MG63 (cell line): ENCODE measurements at places on chromosomes 2 and 18. TPM values are rescaled to one million over a fixed set of nuclear protein-coding genes. Genes with fewer than 3 reads are reported as not detected.

DNA sequence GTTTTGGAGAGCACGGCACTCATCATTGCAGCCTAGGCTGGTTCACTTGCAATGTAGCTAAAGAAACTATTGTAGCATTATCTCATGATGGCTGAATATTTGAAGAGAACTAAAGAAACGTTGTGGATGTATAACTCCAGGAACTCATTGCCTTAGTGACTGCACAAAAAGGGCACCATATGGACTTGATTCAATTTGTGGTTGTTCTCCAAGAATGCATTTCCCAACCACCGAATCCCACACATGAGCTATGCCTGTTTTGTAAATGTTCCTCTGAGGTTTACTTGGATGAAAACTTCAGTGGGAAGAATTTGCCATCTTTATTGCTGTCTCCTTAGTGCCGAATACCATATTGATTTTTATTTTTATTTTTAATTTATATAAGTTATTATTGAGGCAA, 43.5 kb downstream of the DOK6 start:
- no peak for DNase-seq

DNA sequence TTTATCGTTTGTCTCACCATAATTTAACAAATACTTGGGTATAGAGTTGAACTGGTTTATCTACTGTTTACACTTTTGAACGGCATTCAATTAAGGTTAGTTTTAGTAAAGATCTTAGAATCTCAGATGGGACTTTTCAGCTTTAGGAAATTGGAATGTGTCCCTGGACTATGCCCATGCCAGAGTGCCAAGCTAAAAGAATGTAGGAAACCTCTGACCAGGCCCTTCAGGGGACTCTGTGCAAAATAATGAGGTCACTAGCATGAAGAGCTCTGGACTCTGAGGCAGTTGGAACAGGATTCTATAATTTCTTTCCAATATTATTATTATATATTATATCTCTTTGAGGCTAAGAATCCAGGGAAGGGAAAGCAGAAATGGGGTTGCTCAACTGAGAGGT, 13.5 kb downstream of the DIS3L2 start:
- DNase-seq = no peak

DNA sequence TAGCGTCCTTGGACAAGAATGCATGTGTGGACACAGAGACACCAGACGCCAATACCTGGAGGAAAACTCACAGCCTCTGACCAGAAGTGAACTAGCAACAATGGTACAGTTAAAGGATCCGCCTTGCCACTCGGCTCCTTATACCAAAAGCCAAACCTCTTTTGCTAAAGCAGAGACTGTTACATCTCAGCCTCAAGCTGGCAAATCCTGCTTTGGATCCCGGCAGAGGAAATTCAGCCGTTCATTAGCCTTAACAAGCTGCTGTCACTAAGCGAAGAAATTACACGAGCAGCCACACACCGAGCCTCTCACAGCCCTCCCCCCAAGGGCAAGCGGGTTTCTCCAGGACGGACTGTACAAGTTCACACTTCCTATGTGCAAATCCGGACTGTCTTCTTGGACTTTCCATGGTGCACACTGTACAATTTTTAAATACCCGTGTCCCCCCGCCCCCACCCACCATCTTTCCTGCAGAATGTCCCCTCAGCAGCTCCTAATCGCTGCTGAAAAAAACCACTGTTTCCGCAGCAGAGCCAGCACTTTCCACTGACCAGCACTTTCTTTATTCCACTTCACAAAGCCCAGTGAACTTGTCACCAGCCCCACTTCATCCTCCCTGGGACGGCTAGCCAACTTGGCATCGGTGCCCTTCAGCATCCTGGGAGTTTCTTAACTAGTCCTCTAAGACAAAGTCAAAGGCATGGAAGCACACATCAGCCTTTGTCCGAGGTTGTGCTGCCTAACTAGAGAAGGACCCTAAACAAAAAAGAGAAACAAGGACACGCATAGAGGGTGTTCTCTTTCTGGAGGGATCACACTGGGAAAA, 1.5 kb downstream of the KLF7 start:
- DNase-seq = peak; percentile 38

- no peak for DNase-seq
These were observed 107.8 kb upstream of the LTBP1 start for GRCh38 chr2:32838949-32839348.

GRCh38 chr2:114368705-114369104, 73.7 kb upstream of the DPP10 start:
- no peak for DNase-seq

DNA sequence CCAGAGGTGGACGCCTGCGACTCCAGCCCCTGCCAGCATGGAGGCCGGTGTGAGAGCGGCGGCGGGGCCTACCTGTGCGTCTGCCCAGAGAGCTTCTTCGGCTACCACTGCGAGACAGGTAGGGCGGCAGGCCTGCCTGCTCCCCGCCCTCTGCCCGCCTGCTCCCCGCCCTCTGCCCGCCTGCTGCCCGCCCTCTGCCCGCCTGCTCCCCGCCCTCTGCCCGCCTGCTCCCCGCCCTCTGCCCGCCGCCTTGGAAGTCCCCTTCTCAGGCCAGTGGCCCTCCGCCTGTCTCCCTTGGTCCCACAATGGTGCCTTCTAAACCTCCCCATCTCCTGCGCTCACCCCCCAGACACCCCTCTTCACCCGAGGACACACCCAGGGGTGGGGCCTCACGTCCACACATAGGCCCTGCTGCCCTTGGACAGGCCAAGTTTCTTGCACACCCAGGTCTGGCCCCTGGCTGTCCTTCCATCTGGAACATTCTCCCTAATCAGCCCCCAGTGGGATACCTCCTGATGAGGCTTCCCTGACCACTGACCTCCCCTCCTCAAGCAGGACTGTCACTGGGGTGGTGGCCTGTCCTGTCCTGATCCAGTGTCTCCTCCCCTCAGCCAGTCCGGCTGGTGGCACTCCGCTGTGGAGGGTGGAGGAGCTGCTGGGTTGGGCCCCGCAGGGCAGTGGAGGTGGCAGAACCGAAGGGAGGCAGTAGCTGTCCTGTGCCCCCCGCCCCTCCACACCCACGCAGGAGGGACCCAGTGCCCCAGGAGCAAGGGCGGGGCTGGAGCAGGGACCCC, 37.9 kb downstream of the MTERF4 start:
- DNase-seq = no peak

DNA sequence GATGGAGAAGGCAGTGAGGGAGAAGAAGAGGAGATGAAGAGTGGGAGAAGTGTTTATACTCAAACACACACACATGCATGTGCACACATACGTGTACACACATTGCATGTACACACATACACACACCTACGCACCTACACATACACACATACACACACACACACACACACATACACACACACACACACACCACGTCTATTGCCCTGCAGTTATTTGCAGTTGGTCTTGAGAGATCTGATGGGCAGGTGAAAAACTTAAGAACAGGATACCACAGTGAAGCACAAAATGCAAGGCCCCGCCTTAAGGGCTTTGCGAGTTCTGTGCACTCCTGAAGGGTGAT, 190.2 kb downstream of the MYCN start:
- DNase-seq = no peak

GRCh38 chr18:53486296-53486695, 738.2 kb downstream of the MBD2 start:
- no peak for DNase-seq

- no peak for DNase-seq
These were observed 732.9 kb upstream of the VRK2 start for GRCh38 chr2:57313678-57314077.

SLC5A6 gene
- 6.2 and 15.1 TPM in 2 replicates for total RNA-seq
